ENCODE measurements at places on chromosomes 6 and 20. TPM values are rescaled to one million over a fixed set of nuclear protein-coding genes. Genes with fewer than 3 reads are reported as not detected.
A peak's percentile ranks its signal among the peaks of the same experiment; 100 is the strongest.

Gene ZC2HC1B
- 0.32 TPM for polyA plus RNA-seq

GRCh38 chr6:8481727-8482126 lies 46.4 kb upstream of the SLC35B3 start:
- H3K4me1 ChIP-seq, result no peaks in the 10 kb centered on the region
- no peak for DNase-seq
- H3K27me3 ChIP-seq, result no peaks in the 10 kb centered on the region
- no peaks in the 10 kb centered on the region for H3K36me3 ChIP-seq
- no peak overlapping the region for H3K27ac ChIP-seq
- no peak overlapping the region for H3K4me3 ChIP-seq

- peak; percentile 51 for DNase-seq
- peak within 1 kb of the TSS; percentile 59 for H3K4me3 ChIP-seq
- peaks cover 15% of the 10 kb centered on the region for H3K36me3 ChIP-seq
- no peak within 1 kb of the TSS for H3K27ac ChIP-seq
- peaks cover 10% of the 10 kb centered on the region for H3K4me1 ChIP-seq
Observed at GRCh38 chr6:42960243-42961019, at the start of gene GNMT. Gene GNMT (plus strand): TSS chr6:42960754. CDS start chr6:42960768, 14 bp downstream.

DNA sequence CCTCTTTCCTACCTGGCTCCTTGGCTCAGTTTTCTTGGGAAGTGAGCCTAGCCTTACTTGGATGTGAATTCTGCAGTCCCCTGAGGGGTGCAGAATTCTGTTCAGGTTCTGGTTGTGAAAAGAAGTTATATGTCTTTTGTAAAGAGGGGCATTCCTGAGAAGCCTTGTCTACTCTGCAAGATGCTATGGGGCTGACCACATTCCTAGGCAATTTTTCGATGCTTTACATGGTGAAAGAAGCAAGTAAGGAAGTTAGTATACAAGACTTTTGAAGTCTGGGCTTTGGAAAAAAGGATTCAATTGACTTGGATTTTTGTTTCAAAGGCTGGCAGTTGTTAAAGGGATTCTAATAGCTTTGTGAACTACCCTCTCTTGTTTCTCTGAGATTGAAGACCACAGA lies 167.9 kb upstream of the STMND1 start:
- H3K4me1 ChIP-seq, result no peaks in the 10 kb centered on the region
- H3K27me3 ChIP-seq, result no peaks in the 10 kb centered on the region
- no peak overlapping the region for H3K4me3 ChIP-seq
- DNase-seq, result no peak
- H3K36me3 ChIP-seq, result no peaks in the 10 kb centered on the region
- no peak overlapping the region for H3K27ac ChIP-seq

GRCh38 chr6:39884696-39885095 lies 49.6 kb downstream of the MOCS1 start:
- no peak overlapping the region for H3K27ac ChIP-seq
- peaks cover 3% of the 10 kb centered on the region for H3K4me1 ChIP-seq
- no peaks in the 10 kb centered on the region for H3K27me3 ChIP-seq

GRCh38 chr20:3798373-3798768 lies 2.3 kb downstream of the CDC25B start:
- H3K4me1 ChIP-seq, result peaks cover 28% of the 10 kb centered on the region
- DNase-seq, result peak; percentile 22
- no peak overlapping the region for H3K27ac ChIP-seq
- no peak overlapping the region for H3K4me3 ChIP-seq
- peaks cover 31% of the 10 kb centered on the region for H3K36me3 ChIP-seq

Measured in adrenal gland (tissue), 19 donors.